Natural killer cell (primary cell): ENCODE measurements at places on chromosomes 5 and 9. TPM values are rescaled to one million over a fixed set of nuclear protein-coding genes. Genes with fewer than 3 reads are reported as not detected.

DNA sequence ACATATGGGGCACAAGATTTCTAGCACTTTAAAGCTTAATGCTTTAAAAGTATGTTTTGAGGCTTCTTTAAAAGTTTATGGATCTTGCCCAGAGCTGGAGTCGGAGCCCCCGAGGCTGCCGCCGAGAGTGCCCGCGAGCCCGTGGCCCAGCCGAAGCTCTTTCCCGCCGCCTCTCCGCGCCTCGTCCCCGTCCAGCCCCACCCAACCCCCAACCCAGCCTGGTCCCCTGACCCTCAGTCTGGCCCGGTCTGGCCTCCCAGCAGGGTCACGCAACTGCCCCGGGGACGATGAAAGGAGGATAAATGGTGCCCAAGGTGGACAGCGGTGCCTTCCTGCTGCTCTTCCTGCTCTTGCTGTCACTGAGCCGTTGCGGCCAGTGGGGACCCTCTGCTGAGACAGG lies 1.7 kb downstream of the TSSK1B start:
- no peaks in the 10 kb centered on the region for H3K27me3 ChIP-seq
- H3K36me3 ChIP-seq: no peaks in the 10 kb centered on the region
- no peak for DNase-seq
- H3K27ac ChIP-seq: no peak overlapping the region

- no peaks in the 10 kb centered on the region for H3K36me3 ChIP-seq
- no peaks in the 10 kb centered on the region for H3K27me3 ChIP-seq
- H3K4me3 ChIP-seq: no peak overlapping the region
Measured at GRCh38 chr5:64437496-64437895, 68.3 kb upstream of the RGS7BP start.

- H3K27me3 ChIP-seq: no peaks in the 10 kb centered on the region
- no peak for DNase-seq
- peaks cover 9% of the 10 kb centered on the region for H3K4me1 ChIP-seq
Measured at GRCh38 chr9:134717924-134718645, 76.5 kb downstream of the COL5A1 start.

Gene HARS2
- 45.6 TPM for total RNA-seq

Gene CD14
- 15.9 TPM for total RNA-seq
